SW480 (cell line): ENCODE measurements at places on chromosomes 2 and 18.

DNA sequence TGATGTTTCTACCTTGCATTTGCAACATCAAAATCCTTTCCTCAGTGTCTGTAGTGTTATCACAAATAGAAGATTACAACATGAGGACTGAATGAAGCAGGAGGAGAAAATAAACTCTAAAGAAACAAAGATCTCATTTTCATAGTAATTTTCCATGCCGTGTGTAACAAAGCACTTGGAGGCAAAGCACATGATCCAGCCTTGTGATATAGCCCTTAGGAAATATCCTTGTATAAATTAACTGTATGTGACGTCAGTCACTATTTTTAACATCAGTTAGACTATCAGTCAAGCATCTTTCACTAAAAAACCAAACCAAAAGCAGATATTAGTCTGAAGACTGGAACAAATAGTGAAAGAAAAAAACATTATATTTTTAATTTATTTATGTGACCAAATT, 492.1 kb upstream of the CNTNAP5 start:
- no peak for DNase-seq

GRCh38 chr18:398935-399630, 101.4 kb downstream of the COLEC12 start:
- DNase-seq, result no peak

DNA sequence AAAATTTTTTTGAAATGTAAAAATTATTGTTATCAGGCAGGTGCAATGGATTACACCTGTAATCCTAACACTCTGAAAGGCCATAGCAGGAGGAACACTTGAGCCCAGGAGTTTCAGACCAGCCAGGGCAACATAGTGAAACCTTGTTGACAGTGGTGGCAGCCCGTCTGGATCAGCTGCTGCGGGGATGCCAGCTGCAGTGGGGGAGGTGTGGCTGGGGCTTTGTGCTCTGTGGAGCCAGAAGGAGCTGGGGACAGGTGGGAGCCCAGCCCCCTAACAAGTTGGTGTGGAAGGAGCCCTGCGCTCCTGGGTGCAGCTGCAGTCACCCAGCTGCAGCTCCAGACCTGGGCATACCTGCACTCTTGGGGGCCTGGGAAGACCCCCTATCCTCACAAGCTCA, 182.4 kb upstream of the MC4R start:
- DNase-seq, result no peak

DNA sequence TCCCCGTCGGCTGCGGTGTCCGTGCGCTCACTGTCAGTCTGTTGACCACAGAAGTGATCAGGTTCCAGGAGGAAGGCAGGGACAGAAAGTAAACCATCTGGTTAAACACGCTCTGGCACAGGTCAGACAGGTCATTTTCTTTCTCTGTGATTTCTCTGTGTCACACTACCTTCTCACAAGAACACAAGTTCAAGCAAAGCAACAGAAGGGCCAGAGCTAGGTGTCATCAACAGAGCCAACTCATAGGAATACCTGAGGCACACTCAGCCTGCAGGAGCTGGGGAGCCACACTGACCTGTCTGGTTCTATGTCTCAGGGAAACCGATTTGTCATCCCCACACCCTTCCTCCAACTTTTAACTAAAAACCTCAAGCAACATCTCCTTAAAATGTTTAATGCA, 115.1 kb upstream of the ZBTB14 start:
- no peak for DNase-seq
